ENCODE measurements at places on chromosomes 5 and 9. TPM values are rescaled to one million over a fixed set of nuclear protein-coding genes. Genes with fewer than 3 reads are reported as not detected.

Gene TOR2A
- polyA plus RNA-seq: 12.8 TPM

Gene SOHLH1
- not detected for polyA plus RNA-seq

Gene OBP2B
- polyA plus RNA-seq: not detected

Gene CDH9
- polyA plus RNA-seq: not detected

Gene ZNF883
- polyA plus RNA-seq: 1.2 TPM
